ENCODE measurements at places on chromosomes 6 and 20. TPM values are rescaled to one million over a fixed set of nuclear protein-coding genes. Genes with fewer than 3 reads are reported as not detected.

ALDH8A1 gene
- not detected for total RNA-seq

RIMS1 gene
- total RNA-seq: 5.2 TPM

CLPSL1 gene
- total RNA-seq: not detected

HMGCLL1 gene
- 1.7 TPM for total RNA-seq

Measured in vagina (tissue), 2 donors.